ENCODE measurements at places on chromosomes 4 and X.

DNA sequence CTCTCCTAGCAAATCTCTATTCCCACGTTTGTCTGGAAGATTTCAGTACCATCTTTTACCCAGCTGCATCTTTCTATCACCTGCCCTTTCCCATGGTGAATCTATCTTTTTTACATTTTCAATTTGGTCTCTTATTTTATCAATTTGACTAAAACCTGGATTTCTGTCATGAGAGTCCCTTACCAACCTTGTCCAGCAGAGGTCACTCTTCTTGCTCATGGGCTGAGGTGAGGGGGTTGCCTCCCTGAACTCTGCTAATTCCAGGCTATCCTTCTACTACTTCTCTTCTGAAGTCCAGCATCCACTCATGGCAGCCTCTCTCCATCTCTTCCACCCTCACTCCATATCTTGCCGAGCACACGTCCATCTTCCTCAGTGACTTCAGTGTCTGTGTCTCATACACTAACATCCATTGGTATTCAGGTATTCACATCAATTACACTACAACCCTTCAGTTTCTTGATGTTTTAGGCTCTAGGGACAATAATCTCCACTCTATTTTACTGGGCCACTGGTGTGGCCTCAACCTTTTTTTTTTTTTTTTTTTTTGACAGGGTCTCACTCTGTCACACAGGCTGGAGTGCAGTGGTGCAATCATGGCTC lies 17.8 kb upstream of the ZNF827 start:
- peak; percentile 33 for DNase-seq

GRCh38 chr4:31787701-31788100 lies 1067.5 kb downstream of the PCDH7 start:
- no peak for DNase-seq

DNA sequence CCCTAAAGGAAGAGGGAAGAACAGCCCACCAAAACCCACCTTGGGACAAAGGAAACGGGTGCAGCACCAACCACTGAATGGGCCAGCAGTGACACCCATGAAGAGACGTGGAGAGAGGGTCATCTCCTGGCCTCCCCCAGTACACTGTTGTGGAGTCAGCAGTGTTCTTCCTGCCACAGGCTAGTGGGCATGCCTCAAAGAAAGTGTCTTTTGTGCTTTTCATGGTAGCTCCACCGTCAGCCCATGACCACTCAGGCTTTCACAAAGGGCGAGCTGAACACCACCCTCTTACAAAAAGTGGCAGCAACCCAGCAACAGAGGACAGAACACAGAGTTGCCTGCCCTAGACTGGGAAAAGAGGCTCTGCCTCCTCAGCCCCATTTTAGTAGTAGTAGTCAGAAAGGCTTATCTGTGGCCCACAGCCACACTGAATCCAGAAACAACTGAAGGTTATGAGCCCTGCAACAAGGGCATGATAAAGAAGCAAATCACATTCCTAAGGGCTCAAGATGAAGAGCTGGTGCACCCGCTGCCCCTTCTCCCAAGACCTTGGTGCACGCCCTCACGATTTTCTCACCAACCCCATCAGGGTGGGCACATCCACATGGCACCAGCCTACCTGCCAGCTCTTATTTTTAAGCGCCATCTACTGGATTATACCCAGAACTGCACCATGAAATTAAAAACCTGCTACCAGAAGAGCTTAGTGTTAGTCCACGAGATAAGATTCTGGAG lies 53.1 kb downstream of the RAB28 start:
- DNase-seq: peak; percentile 28

- no peak for DNase-seq
Measured at GRCh38 chr4:25128671-25129070, 31.6 kb downstream of the SEPSECS start.

- no peak for DNase-seq
Measured at GRCh38 chr4:40373636-40374035, 38.5 kb downstream of the CHRNA9 start.

- DNase-seq: no peak
Measured at GRCh38 chr4:53307210-53307609, 58.7 kb downstream of the SCFD2 start.

GRCh38 chr4:38948551-38948950 lies 80.9 kb downstream of the FAM114A1 start:
- no peak for DNase-seq

- no peak for DNase-seq
Measured at GRCh38 chrX:25108481-25108880, 92.7 kb upstream of the ARX start.

- peak; percentile 68 for DNase-seq
Measured at GRCh38 chrX:675955-676295, 45.3 kb downstream of the SHOX start.

DNA sequence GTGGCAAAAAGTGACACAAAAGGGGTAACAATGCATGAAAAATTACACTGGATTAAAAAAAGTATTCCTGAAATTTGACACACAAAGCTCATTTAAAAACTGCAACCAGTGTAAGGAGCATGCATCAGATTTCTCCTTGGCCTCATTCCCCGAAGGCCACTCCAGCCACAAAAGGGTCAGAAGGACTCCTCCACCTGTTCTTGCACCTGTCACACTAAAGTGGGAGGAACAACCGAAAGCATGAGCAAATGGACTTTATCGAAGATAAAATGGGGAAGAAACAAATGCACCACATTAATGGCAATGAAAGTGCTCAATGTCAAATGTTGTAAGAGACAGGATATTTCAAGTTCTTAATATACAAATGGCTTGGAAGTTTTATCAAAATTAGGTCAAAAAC lies 88.2 kb downstream of the ADGRA3 start:
- DNase-seq: no peak

DNA sequence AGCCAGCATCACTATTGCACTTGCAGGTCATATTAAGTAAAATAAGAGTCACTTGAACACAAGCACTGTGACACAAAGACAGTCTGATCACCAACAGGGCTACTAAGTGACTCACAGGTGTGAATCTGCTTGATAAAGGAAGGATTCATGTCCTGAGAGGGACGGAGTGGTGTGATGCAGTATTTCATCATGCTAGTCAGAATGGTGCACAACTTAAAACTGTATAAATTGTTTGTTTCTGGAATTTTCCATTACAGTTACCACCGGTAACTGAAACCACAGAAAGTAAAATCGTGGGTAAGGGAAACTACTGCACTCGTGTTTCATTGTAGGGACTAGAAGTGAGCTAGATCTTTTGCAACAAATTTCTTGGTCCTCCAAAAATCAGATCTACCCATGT lies 109.7 kb downstream of the ELOVL6 start:
- DNase-seq: no peak

DNA sequence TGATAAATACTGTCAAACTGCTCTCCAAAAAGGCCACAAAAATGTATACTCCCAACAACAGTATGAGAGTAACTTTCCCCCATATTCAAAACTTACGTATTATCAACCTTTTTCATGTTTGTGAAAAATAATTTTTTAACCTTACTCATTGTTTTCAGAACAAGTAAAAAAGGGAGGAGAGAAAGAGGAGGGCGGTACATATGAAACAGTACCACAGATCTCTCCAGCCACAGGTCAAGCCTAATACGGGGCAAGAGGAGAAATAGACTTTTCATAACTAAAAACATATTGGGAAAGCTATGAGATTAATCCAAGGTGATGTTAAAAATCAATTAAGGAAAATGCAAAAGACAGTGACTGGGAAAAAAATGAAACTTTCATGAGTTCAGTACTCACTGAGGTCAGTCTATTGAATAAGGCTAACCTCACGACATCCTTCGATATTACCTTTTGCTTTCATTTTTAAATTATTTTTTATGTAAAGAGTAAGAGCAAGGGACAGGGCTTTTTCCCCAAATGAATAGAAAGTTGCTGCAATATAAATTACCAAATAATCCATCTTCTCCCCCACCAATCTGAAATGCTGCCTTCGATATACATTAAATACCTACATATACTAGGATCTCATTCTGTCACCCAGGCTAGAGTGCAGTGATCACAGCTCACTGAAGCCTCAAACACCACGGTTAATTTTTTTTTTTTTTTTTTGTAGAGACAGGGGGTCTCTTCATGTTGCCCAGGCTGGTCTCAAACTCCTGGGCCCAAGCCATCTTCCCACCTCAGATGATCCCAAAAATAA lies 25.3 kb downstream of the FBXW7 start:
- DNase-seq: no peak

DNA sequence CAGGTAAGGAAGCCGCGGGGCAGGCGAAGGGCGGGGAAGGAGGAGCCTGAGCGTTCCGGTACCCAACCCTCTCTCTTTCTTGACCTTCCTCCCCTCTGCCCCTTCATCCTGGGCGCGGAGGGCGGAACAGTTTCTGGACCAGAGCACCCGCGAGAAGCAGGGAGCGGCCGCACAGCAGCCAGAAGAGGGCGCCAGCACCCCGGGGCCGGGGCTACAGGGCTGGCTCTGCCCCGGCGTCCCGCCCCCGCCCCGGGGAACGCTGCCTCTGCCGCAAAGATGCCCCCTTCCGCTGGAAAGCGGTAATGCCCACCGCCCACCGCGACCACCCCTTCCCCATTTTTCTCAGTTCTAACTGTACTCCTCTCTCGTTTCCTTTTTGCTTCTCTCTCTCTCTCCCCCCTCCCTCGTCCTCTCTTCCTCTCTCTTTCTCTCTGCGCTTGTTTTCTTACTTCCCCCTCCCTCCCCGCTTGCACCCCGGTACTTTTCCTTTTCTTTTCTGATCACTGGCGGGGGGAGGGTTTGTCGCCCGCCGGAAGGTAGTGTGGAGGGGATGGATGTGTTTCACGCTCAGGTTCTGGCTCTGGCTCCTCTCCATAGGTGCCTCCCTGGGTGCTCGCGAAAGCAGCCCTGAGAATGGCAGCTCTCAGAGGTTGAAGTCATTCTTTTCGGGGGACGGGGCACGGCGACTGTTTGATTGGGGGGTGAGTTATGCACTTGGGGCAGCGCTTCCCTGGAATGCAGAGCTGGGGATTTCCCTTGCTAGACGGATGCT lies 13.1 kb upstream of the PRDM8 start:
- DNase-seq: peak; percentile 95

DNA sequence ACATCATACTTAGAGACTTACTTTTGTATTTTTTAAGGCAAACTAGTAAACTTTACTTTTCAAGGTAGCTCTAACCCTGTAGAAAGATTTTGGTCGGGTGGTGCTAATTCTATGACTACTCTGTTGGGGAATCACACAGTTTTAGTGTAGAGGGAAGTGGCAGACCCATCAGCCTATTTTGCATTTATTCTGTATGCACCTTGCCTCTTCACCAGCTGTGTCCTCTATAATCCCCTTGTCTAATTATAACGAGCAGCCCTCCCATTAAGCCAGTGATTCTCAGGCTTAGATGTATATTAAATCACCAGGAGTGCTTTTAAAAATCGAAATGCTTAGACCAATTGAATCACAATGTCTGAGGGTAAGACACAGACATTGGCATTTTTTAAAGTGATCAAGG lies 78.1 kb downstream of the GALNT7 start:
- no peak for DNase-seq

GRCh38 chr4:4480205-4480604 lies 61.6 kb downstream of the STX18 start:
- no peak for DNase-seq

GRCh38 chr4:41856797-41857196 lies 78.4 kb upstream of the TMEM33 start:
- DNase-seq: no peak

DNA sequence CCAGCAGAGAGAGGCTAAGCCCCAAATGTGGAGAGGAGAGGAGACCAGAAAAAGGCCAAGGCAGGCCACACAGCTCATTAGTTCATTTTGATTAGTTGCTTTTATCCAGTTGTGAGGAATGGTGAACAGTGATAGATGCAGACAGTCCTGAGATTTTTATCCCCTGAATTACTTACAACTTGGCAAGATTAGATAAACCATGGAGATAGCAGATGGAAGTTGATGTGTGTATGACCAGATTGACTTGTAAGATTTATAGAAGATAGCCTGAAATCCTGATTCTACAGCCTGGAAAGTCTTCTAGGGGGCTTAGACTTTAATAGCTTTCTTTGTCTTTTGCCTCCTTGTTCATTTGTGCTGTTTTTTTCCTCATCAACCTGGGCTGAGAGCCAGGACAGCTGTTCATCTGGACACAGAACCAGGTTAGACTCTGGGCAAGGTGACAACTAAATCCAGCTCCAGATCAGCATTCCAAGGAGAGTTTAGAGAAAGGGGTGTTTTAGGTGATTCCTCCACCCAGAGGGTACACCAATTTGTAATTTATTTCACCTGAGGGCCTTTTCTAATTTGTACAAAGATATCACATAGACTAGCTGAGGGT lies 215.5 kb downstream of the SPATA18 start:
- no peak for DNase-seq

DNA sequence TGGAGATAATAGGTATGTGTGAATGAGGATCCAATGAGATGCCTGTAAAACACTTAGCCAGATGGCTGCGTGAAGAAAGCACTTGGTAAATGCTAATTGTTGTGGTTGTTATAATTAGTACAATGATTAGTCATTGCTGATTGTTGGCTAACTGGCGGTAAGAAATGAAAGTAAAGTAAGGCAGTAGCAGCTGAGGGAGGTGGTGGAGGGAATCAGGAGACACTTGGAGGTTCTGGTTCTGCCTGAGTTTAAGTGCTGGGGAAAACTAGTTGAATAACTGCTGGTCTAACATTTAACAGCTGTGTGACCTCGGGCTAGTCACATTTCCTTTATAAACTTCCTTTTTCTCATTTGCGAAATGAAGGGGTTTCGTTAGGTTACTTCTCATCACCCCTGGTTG lies 30.9 kb downstream of the CD38 start:
- no peak for DNase-seq

GRCh38 chr4:22515888-22516541 lies at the start of gene ADGRA3:
Gene ADGRA3, minus strand, starts transcription at chr4:22516066. Its CDS starts 282 bp downstream, at chr4:22515784.
- peak; percentile 93 for DNase-seq

GRCh38 chrX:46236411-46236810 lies 308.8 kb downstream of the ZNF674 start:
- DNase-seq: no peak

GRCh38 chrX:46961097-46961496 lies 48.9 kb downstream of the JADE3 start:
- no peak for DNase-seq

- no peak for DNase-seq
Measured at GRCh38 chrX:106581856-106582255, 29.9 kb upstream of the RADX start.

- no peak for DNase-seq
Measured at GRCh38 chr4:118398226-118399090, 45.7 kb upstream of the PRSS12 start.

- DNase-seq: peak; percentile 11
Measured at GRCh38 chrX:27336466-27337091, 126.6 kb downstream of the PPP4R3C start.

- no peak for DNase-seq
Measured at GRCh38 chr4:117284736-117285135, 199.4 kb upstream of the TRAM1L1 start.

Data from H7 (cell line).